Activated CD4-positive, alpha-beta T cell treated with anti-CD3 and anti-CD28 coated beads for 48 hours (primary cell): ENCODE measurements at places on chromosomes 7 and 10.

DNA sequence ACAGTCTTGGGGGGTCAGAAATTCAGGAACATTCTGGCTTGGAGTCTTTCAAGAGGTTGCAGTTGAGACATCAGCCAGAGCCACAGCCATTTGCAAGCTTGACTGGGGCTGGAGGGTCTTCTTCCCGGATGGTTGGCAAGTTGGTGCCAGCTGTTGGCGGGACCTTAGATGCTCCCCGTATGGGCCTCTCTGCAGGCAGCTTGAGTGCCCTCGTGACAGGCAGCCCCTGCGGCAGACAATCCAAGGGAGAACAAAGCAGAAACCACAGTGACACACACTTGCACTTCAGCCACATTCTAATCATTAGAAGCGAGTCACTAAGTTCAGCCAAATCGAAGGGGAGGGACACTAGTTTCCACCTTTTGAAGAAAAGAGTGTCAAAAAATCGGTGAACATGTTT is 59.4 kb upstream of the MXI1 start:
- DNase-seq = no peak

DNA sequence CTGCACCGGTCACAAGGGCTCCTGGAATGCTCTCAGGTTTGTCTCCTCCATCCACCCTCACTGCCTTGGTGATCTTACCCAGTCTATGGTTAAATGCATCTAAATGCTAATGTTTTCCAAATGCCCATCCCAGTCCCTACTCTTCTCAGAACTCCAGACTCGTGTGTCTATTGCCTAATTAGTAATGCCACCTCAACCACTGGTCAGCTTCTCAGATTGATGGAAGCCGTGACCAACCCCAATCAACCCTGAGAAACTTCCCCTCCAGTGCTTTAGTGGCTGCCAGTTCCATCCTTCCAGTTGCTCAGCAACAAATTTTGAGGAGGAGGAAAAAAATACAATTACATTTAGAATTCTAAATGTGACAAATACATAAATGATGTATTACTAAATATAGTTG is 18.6 kb downstream of the NUDCD3 start:
- DNase-seq = no peak

DNA sequence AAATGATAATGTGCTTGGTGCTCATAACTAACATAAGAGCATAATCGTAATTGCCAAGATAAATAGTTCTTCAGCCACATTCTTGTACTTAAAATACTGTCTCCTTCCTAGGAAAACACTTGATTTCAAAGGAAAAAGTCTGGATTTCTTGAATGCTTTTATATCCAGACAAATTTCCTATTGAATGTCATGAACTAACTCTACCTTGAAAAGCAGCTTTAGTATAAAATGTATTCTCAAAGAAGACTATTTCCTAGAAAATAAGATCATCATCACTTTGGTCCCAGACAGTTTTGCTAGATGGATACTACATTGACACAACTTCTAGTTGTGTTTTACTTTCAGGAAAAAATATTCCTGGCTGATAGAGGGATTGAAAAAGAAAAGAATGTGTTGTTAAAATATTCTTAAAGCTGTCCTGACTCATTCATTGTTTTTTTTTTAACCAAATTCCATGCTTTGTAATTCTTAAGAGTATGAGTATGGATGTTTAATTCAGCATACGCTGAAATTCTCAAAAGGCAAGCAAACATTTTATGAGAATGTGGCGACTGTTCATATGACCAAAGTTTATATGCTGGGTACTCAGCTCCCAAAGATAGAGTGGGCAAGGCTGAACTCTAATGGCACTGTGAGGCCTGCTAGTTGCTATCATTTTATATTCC is 106.1 kb downstream of the PPP1R3A start:
- DNase-seq = no peak

DNA sequence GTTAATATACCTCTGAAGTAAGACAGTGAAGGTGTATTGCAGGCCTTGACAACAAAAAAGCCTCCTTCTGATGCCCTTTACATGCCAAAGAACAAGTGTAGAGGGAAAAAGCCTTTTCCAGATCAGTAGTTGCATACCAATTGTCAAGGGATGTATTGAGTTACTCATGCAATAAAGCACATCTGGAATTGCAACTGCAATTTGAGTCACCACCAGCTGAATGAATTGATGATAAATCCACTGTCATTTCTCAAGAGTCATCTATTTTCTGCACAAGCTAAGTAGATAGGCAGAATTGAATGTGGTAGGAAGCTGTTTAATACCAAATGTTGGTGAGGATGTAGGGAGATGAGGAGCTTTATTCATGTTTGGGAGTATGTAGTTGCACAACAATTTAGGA is 325.9 kb upstream of the SMIM30 start:
- no peak for DNase-seq
